CD4-positive, alpha-beta T cell treated with Interleukin-15 for 4 hours (primary cell): ENCODE measurements at places on chromosomes 5 and 9.

DNA sequence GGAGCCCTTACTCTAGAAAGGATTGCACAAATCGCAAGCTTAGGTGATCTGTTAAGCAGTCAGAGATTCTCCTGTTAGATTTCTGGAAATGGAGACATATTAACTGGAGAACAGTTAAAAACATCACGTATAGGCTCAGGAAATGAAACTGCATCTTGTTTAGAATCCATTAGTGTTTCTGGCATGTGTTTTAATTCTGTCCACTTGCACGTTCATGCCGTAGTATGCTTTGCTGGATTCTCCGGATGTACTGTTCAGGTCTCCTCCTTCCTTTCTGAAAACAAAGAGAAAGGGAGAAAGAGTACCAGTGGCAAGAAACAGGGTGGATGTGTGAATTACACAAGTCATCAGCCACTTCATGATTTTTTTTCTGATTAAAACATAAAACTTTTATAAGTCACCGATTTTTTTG, 2.5 kb upstream of the RGMB start:
- DNase-seq = no peak

- no peak for DNase-seq
These were observed 829.6 kb downstream of the PTPRD start for GRCh38 chr9:9783211-9783610.

DNA sequence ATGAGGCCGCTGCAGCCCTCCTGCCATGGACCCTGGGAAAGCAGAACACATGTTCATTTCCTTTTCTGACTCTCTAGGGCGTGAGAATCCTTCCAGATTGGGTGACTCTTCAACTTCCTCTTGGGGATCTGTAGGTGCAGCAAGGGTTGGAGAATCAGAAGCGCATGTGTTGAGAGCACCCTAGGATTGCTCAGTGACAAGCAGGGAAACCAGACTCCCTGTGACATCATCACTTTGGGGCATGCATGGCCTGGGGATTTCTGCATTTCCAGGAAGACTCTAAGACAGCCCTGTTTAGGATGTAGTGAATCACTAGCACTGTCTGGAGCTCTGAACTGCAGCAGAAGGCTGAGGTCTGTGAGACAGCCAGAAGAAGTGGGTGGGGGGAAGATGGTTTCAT, 15.1 kb upstream of the LCP2 start:
- DNase-seq = peak; percentile 94

GRCh38 chr5:180026320-180026719, 45.2 kb downstream of the RNF130 start:
- DNase-seq = no peak
